ENCODE measurements at places on chromosomes 16 and 17.

DNA sequence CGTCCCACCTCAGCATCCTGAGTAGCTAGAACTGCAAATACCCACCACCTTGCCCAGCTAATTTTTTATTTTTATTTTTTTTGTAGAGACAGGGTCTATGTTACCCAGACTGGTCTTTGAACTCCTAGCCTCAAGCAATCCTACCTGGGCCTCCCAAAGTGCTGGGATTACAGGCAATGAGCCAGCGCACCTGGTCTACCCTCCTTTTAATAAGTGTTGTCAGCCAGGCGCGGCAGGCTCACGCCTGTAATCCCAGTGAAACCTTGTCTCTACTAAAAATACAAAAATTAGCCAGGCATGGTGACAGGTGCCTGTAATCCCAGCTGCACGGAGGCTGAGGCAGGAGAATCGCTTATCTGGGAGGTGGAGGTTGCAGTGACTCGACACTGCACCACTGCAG is 19.3 kb downstream of the RFFL start:
- no peak for DNase-seq

DNA sequence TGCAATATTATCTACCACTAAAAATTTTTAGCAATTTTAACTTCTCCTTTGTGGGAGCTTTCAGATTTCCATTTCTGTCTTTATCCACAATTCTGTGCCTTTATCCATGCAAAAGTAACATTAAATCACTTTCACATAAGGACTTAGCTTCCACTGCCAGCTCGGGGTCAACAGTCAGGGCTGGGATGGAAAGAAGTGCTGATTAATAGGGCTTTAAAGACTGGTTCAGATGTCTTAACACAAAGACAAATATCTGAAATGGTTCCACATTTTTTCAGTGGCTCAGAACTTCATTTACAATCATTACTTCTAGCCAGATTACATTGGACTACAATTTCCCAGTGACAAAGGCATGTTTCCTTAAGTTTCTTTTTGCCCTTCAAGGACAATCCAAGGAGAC is 191.8 kb upstream of the CPHXL start:
- no peak for DNase-seq

- peak; percentile 80 for DNase-seq
Measured at GRCh38 chr17:37373530-37374159, 2.1 kb upstream of the C17orf78 start.

GRCh38 chr16:28923652-28924398 is 1.2 kb downstream of the RABEP2 start:
- peak; percentile 94 for DNase-seq

GRCh38 chr17:55816532-55817396 is 65.9 kb downstream of the PCTP start:
- DNase-seq = no peak

DNA sequence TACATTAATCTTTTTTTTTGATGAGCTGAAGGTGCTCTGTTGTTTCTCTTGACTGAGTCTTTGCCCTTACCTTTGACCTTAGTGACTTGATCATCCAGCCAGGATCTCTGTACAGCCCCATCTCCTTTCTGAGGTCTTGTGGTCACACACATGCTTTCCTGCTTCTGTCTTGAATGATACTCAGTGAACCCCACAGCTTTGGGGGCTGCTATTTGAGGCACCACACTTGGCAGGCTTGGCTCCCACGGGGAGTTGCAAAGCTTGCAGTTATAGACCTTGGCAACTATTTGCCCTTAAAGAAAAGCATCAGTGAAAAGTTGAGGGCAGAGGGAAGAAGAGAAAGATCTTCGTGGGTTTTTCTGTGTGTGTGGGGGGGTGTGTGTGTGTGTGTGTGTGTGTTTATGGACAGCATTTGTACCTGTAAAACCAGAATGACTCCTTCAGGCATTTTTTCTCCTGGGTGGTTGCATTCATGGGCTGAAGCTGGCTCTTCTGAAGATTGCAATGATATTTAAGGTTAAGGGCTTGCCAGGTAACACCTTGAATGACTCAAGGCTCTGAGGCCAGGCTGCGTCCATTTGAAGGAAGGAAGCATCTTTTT is 101.6 kb downstream of the MSI2 start:
- DNase-seq = peak; percentile 81

DNA sequence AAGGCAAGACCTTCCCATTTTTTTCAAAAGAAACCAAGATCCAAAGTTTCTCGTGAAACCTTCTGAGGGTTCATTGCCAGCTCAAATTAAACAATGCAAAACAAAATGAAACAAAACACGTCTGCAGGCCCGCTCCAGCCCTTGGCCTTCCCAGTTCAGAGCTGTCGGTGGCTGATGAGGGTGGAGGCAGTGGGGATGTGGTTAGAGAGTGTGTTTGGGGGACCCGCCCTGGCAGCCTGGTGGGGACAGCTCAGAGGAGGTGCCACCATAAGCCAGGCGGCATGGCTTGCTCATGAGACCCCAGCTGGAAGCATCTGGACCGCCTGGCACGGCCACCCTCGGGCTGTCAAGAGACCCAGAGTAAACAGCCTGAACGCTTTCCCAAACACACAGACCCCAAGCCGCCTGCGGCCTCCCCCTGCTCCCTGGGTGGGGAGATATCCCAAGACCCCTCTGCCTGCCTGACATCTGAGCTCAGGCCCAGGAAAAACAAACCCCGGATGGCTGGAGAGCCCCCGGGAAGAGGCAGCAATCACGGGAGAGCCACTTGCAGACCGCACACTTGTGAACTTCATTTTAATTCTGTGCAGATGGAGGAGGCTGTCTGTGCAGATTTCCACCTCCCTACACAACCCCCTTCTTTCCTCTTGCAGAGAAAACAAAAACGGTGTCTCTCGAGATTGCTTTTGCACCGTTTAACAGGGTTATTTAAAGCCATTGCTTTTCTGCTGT is 35.4 kb upstream of the LITAF start:
- DNase-seq = peak; percentile 87

GRCh38 chr17:65407017-65407416 is 154.4 kb downstream of the AXIN2 start:
- DNase-seq = no peak

- no peak for DNase-seq
Measured at GRCh38 chr16:82044585-82044911, 9.5 kb downstream of the HSD17B2 start.

DNA sequence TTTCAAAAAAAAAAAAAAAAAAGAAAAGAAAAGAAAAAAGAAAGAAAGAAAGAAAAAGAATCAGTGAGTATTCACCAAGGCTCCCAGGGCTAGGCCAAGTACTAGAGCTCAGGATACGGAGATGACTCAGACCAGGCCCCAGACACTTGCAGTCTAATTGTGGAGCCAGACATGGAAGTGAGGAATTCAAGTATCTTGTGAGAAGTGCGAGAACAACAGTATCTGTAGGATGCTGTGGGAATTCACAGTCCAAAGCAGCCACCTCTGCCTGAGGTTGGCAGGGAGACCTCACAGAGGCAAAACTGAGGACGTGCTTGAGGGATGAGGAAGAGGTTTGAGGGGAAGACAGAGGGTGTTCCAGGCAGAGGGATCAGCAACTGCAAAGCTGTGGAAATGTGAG is 14.0 kb upstream of the ALDOA start:
- DNase-seq = no peak

- no peak for DNase-seq
Measured at GRCh38 chr17:72588961-72589360, 468.1 kb downstream of the SOX9 start.

- DNase-seq = no peak
Measured at GRCh38 chr17:79750650-79751545, 20.2 kb downstream of the ENPP7 start.

- DNase-seq = no peak
Measured at GRCh38 chr16:967077-967541, 3.7 kb downstream of the LMF1 start.

- DNase-seq = no peak
Measured at GRCh38 chr16:13439766-13440165, 480.2 kb upstream of the ERCC4 start.

GRCh38 chr17:32185875-32186274 is 43.6 kb downstream of the RHOT1 start:
- DNase-seq = no peak

DNA sequence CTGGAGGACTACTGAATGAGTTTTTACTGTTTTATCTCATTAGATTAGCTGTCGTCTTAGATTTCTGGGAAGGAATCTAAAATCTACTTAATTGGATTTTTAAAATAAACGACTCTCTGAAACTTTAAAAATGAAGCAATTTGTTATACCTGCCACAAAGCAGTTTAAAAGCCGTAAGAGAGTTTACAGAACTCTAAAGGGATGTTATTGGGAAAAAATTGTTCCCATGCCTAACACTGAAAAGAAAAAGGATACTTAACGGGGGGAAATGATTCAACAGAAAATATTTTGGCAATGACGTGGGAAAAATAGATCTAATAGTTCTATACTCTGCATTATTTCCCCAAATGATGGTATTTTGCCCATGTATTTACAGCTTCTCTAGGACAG is 27.0 kb downstream of the ARHGAP17 start:
- no peak for DNase-seq

GRCh38 chr17:59611503-59611902 is 8.2 kb upstream of the CLTC start:
- DNase-seq = no peak

DNA sequence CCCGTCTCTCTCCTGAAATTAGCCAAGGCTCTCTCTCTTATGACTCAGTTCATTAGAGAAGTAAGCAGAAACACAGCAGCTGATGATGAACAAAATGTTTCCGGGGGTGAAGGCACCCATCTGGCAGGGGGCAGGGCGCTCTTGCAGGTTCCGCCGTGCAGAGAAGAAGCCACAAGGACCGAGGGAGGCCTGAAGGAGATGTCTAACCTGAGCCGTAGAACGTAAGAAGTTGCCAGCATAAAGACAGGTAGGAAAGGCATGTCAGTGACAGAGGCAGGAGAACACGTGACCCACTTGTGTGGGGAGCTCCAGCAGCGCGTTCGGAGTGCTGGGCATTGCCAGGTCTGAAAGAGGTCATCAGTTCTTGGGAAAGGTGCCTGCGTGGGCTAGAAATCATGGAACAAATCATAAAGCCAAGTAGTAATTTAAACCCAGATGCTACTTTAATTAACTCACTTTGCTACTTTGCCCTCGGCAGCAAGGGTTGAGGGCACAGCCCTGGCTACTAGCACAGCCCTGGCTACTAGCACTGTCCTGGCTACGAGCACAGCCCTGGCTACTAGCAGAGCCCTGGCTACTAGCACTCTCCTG is 198.6 kb downstream of the RPTOR start:
- no peak for DNase-seq

GRCh38 chr16:1863681-1864460 is 8.1 kb downstream of the MEIOB start:
- peak; percentile 55 for DNase-seq

- peak; percentile 41 for DNase-seq
Measured at GRCh38 chr16:14372471-14372870, 257.6 kb downstream of the PARN start.

DNA sequence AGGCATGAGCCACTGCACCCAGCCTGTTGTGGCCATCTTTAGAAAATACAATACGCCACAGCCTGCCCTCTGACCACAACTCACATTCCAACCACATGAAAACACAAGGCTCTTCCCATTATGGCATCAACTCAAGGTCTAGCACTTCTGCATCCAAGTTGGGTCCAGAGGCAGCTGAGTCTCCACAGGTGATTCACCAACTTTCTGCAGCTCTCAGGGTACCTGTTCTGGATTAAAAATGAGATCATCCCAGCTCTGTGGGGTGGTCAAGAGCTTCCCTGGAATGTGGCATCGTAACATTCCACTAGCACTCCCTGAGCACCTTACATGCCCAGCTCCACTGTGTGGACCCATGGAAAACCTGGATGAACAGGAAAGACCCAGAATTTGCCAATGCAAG is 9.9 kb upstream of the GUCY2D start:
- no peak for DNase-seq

- no peak for DNase-seq
Measured at GRCh38 chr16:71927383-71927782, 32.1 kb downstream of the IST1 start.

DNA sequence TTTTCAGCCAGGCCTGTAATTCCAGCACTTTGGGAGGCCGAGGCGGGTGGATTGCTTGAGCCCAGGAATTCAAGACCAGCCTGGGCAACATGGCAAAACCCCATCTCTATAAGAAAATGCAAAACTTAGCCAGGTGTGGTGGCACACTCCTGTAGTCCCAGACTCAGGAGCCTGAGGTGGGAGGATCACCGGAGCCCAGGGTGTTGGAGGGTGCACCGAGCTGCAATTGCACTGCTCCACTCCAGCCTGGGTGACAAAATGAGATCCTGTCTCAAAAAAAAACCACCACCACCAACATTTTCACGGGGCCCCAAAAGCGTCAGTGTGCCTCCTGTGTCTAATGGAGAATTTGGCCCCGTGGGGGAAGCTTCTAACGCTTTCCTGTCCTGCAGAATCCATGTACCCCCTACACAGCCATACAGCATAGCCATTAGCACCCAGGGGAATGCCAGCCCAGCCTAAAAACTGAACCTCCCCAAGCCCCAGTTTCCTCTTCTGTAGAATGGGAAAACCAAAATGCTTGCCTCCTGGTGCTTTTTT is 22.2 kb upstream of the MAP3K14 start:
- no peak for DNase-seq

DNA sequence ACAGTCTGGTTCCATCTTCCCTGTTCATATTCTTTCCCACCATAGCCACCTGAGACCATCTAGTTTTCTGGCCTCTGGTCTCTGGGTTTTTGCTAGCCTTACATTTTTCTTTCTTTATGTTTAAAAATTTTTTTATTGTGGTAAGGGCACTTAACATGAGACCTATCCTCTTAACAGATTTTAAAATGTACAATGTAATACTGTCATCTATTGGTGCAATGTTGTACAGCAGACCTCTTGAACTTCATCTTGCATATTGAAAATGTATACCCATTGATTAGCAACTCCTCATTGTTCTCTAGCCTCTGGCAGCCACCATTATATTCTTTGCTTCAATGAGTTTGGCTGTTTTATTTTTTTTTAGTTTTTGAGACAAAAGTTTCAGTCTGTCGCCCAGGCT is 39.2 kb downstream of the ITGAM start:
- DNase-seq = peak; percentile 12

GRCh38 chr17:9151091-9151490 is 129.8 kb downstream of the NTN1 start:
- no peak for DNase-seq

DNA sequence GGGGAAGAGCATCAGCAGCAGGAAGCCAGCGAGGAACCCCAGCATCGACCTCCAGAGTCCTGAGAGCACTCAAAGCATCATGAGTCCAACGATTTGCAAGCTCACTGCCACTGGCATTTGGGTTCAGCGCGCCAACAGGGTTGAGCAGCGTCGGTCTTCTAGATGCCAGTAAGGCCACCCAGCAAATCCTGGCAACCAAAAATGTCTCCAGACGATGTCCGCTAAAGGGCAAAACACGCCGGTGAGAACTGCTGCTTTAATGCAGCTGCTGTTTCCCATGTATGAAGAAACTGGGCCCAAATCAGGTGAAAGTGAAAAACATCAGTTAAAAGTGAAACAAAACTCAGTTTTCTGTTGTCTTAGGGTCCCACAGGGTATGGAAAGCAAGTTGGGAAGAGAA is 70.2 kb downstream of the ANKRD11 start:
- no peak for DNase-seq

- no peak for DNase-seq
Measured at GRCh38 chr16:74477226-74477625, 55.9 kb upstream of the CLEC18B start.

DNA sequence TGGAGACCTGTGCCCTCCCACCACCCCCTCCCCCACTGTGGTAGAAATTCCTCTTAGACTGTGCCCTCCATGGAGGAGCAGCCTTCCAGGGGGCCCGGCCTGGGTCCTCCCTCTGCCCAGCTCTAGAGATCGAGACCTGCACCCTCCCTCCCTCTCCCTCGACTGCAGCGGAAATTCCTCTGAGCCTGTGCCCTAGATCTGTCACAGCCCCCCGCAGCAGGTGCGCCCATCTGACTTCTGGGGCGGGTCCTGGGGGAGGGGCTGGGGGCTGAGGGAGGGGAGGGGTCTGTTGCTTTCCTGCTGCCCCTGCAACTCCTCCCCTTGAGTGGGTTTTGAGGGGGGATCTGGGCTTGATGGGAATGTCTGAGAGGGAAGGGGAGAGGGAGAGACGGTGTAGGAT is 177.8 kb upstream of the GSE1 start:
- no peak for DNase-seq
